ENCODE measurements at places on chromosomes 5 and 9.

DNA sequence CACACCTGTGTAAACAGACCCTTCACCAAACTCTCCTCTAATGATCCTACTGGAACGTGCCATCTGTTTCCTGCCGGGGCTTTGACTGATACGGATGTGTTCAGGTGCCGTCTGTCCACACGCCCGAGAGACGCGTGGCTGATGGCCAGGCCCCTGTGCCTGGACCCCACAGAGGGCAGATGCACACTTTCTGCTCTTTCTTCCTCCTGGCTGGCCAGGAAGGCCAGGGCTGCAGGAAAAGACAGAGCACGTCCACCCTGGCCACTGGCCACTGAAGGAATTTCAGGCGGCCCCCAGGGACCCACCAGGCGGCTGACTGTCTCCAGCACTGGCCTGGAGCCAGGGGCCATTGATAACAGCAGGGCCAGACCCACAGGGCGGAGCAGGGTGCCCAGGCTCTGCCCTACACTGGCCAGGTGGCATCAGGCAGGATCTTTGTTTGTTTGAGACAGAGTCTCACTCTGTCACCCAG, 3.6 kb upstream of the ENG start:
- no peak for DNase-seq

DNA sequence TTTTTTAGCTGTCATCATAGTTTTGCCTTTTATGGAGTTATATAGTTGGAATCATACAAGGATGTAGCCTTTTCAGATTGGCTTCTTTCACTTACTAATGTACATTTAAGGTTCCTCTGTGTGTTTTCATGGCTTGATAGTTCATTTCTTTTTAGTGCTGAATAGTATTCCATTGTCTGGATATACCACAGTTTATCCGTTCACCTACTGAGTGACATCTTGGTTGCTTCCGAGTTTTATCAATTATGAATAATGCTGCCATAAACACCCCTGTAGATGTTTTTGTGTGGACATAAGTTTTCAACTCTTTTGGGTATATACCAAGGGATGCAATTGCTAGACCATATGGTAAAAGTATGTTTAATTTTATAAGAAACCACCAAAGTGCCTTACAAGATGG, 136.3 kb downstream of the NR3C1 start:
- no peak for DNase-seq

GRCh38 chr9:135701959-135702721, at the start of gene KCNT1:
TSS of gene KCNT1 (plus strand) at chr9:135702185. CDS start at chr9:135702259, 74 bp downstream.
- DNase-seq, result peak; percentile 42

DNA sequence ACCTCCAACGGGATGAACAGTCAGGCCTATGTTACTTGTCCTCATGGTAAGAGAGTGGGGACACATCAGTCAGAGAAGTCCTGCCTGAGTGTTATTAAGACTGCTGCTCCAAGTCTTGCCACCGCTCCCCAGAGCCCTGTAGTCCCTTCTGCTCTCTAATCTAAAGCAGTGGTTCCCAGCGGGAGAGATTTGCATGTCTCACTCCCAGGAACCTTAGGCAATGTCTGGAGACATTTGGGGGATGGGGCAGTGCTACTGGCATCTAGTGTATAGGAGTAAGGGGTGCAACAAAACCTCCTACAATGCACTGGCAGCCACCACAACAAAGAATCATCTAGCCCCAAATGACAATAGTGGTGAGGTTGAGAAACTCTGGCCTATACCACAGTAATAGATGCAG, 2.6 kb upstream of the SVEP1 start:
- no peak for DNase-seq

DNA sequence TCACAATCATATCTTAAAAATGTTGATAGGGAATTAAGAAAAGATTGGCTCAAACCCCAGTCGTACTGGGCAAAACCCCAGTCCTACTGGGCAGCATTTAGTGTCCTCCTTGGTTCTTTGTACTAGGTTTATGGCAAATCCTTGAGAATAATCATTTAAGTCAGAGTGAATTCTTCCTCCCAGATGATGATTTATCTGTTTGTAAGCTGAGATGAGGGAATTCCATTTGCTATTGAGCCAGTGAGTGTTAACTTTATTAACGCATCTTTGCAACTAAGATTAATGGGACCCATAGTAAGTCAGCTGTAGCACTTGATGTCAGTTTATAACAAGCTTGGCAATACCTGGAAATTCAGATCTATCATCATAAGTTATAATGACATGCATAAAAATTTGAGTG, 821.8 kb upstream of the DMAC1 start:
- DNase-seq, result peak; percentile 38

DNA sequence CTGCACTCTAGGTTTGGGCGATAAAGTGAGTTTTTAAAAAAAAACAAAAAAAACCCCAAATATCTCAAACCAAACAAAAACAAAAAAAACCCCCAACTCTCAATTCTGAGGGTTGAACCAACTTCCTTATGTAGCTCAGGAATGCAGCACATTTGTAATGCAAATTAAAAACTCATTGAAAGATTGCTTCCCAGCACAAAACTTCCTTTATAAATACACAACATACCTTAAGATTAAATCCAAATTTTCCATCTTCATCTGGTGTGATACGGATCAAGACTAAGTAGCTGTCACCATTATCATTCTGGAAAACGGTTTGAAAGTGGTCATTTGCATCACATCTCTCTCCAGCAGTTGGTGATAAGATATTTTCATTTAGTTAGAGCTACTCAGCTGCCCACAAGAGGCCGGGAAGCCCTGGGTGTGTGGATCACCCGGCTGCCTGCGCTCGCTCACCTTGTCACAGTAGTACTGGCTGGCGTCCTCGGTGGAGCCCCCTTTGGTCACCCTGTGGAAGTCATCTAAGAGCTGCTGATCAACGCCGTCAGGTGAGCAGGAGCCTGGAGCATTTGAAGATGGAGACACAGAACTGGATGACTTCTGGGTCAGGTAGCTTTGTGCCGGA, 88.2 kb downstream of the PTPN3 start:
- no peak for DNase-seq

- no peak for DNase-seq
These were observed 7.9 kb downstream of the SMARCA2 start for GRCh38 chr9:2023042-2023441.

- no peak for DNase-seq
These were observed 36.5 kb downstream of the WWC1 start for GRCh38 chr5:168327994-168328393.

GRCh38 chr9:35481347-35481975, 8.4 kb upstream of the RUSC2 start:
- no peak for DNase-seq

DNA sequence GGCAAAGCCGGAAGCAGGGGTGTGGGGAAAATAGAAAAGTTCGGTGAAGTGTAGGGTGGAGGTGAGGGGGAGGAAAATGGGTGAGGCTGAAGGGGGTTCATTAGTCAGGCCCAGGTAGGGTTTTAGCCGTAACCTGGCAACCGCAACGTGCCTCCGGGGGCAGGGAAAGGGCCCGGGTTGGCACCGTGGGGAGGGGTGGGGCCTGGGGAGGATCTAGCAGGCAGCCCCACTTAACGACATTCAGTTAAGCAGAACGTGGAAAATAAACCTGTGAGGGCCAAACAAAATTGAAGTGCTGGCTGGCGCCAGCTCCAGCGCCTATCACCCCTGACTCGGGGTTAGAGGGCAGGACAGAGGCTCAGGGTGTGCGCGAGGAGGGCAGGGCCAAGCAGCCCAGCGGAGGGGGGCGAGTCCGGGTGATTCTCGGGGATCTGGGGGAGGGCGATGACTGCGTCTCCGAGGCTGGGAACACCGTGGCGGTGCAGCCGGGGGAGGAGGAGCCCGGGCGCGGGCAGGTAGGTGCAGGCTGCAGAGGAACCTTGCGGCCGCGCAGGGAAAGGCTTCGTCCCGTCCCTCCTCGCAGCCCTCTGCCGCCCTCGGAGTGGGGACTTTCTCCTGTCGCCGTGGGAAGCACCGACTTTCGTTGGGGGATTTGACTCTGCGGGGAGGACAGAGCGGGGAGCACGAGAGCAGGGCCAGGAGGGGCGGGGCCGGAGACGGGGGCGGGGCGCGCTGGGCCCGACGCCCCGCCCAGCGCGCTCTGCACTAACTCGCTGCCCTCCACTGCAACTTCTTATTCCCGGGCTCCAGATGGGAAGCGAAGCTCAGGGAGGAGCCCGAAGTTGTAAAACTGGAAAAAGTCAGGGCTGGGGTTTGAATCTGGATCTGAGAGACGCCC, 5.1 kb downstream of the RGS14 start:
- DNase-seq, result no peak

DNA sequence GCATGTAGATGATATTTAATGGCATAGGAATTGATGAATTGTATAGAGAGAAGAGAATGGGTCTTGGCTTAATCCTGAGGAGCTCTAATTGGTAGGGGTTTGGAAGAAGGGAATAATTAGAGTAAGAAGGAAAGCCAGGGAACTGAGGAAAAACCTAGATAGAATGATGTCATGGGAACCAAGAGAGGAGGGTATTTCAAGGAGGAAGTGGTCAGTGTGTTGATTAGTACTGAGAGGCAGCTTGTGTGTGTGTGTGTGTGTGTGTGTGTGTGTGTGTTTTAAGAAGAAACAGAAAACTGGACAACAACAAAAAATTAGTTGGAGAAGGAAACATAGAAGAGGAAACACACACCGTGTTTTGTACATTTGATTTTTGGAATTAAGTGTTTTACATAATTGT, 42.8 kb downstream of the MAST4 start:
- DNase-seq, result no peak

DNA sequence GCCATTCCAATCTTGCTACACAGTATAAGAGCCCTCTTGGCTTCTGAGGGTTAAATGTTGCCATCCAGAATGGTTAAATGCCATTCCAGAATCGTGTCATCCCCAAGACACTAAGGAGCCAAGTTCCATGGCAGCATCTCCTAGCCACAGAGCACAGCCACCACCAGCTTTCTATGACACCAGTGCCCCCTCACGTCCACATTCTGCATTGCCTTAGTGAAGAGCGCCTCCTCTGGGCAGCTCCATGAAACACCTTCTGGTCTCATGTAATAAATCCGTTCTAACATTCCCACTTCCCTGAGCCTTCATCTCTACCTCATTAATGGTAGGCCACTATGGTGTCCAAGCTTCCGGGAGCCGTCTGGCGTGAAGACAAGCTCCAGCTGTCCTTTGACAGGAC, 12.4 kb downstream of the CBY3 start:
- DNase-seq, result peak; percentile 64

DNA sequence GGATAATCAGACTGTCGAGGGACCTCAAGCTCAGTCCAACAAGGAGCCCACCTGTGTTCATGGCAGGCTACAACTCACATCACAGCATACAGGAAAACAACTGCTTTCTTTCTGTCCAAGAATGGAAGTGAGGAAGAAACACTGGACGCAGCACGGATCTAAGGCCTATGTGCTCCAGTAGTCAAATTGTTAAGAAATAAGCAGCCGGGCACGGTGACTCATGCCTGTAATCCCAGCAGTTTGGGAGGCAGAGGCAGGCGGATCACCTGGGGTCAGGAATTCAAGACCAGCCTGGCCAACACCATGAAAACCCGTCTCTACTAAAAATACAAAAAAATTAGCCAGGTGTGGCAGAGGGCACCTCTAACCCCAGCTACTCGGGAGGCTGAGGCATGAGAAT, 427.8 kb downstream of the BNC2 start:
- DNase-seq, result no peak

DNA sequence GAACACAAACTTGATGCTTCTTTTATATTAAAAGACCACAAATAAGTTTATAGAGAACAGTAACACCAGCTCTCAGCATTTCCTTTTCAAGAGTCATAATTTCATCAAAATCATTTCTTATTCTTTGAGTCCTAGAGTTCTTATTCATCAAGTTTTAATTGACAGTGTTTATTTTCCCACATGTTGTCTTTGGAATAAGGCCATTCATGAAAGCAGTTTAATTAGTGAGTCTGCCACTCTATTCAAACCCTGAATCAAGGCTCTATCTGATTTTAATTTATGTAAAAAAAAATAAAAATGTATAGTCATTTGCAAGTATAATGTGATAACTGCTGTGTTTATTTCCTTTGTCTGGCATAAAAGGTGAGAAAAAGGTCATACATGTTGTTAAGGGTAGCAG, 176.7 kb downstream of the PARP8 start:
- DNase-seq, result no peak

DNA sequence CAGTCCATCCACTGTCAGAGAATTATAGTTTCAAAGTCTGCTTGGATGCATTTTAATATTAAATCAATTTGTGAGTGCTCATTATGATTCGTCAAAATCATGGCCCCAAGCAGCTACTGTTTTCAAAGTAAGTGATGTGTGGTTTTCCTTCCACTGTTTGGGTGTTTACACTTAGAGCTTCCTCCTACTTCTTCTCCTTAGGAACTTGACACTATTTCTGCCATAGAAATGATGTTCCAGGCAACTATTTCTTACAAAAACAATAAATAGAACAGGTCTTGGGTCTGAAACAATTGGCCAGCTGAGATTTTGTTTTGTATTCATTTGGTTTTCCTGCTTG, 132.8 kb upstream of the RAI14 start:
- no peak for DNase-seq

DNA sequence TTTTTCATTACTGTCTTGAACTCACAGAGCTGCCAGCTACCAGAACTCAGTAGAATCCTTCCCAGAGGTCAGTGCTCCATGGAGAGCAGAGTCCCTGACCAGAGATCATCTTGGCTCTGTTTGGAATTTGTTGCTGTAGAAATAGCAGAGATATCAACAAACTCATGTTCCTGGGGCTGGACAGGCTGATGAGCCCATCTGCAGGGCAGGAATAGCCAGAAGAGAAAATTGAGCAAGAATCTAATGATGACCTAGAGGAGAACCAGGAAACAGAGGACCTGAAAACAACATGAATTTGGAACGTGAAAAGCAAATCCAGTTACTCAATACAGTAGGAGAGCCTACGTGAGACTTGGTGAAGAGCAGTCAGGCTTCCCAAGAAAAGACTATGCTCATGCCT, 437.8 kb downstream of the PLK2 start:
- DNase-seq, result no peak

GRCh38 chr9:93183663-93184431, at the start of gene WNK2:
TSS of gene WNK2 (plus strand) at chr9:93184139. CDS start at chr9:93184930, 791 bp downstream.
- DNase-seq, result no peak

- DNase-seq, result peak; percentile 57
These were observed 43.2 kb downstream of the PTGES start for GRCh38 chr9:129709438-129710168.

GRCh38 chr5:147203213-147203612, 31.6 kb upstream of the STK32A start:
- DNase-seq, result no peak

DNA sequence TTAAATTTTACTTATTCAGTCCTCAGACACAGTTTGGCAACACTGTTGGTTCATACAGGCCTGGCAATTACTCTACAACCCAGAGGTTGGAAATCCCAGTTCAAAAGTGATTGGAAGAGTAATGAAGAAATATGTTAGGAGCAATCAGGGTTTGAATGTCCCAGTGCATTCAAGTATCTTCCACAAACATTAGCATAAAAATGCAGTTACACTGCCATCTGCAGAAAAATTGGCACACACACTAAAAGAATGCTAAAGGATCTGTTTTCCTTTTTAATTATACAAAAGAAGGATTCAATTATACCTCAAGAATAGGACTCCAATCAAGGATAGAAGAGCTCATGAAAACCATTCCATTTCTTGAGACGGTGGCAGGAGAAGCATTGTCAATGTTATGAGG, 130.2 kb downstream of the DNAH5 start:
- no peak for DNase-seq

All from renal pelvis (tissue), 12 donors.